ENCODE measurements at places on chromosomes 6 and 20.

- DNase-seq: no peak
Observed at GRCh38 chr6:2970034-2970685, 1.2 kb downstream of the SERPINB6 start.

GRCh38 chr6:9564021-9564420 is 850.9 kb downstream of the TFAP2A start:
- no peak for DNase-seq

DNA sequence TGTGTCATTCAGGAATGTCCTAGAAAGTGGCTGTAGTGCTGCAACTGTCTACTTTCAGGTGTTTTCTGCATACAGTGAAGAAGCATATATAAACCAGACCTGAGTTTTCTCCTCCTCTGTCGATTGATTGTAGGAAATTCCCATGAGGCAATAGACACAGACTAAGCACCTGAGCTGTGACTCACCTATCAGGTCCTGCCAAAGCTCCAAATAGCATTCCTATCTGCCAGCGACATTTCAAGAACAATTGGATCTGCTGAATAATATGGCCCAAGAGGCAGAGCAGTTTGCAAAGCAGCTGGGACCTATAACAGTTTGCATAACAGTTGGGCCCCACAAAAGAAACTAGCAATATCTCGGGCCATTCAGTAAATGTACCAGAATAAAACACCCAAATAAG is 360.4 kb downstream of the HAO1 start:
- DNase-seq: peak; percentile 53

GRCh38 chr6:43774776-43775534 is 4.9 kb downstream of the VEGFA start:
- DNase-seq: peak; percentile 73

GRCh38 chr6:114651611-114652010 is 308.8 kb upstream of the HS3ST5 start:
- DNase-seq: no peak

GRCh38 chr20:14951707-14952418 is 614.5 kb upstream of the FLRT3 start:
- DNase-seq: peak; percentile 59

DNA sequence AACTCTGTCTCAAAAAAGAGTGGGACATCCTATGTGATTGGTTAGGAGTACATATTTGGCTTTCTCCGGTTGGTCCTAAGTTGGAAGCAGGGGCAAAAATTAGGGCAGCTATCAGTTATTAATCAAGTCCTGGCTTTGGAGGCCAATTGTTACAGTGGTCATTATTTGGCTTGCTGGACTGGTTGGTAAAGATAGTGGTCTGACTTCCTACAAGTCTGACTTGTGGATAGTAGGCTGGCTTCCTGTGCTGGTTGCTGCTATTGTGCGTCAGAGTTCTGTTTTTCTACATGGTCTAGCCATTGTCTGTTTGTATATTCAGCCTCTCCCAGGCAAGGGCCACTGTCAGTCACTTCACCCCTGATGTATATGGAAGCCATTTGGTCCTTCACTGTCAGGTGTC is 7.0 kb downstream of the ACOT8 start:
- no peak for DNase-seq

GRCh38 chr6:38350220-38350619 is 289.5 kb downstream of the BTBD9 start:
- DNase-seq: no peak

DNA sequence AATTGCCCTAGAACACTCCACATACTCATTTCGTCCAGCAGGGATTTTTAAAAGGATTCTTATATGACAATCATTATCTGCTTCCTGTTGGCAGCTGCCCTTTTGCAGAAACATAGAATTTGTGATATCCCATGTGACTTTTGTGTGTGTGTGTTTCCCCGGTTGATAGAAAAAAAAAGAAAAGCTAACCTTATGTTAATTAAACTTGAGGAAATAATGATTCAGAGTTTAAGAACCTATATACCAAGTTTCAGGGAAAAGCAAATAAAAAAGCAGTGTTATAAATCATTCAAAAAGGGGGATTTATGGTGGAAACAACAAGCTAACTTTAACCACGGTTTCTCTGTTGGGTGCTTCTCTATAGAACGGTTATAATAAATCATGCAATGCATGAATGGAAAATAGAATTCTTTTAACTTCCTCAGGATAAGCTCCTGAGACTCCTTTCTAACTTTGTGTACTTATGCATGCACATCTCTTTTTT is 826.9 kb upstream of the EYS start:
- no peak for DNase-seq

DNA sequence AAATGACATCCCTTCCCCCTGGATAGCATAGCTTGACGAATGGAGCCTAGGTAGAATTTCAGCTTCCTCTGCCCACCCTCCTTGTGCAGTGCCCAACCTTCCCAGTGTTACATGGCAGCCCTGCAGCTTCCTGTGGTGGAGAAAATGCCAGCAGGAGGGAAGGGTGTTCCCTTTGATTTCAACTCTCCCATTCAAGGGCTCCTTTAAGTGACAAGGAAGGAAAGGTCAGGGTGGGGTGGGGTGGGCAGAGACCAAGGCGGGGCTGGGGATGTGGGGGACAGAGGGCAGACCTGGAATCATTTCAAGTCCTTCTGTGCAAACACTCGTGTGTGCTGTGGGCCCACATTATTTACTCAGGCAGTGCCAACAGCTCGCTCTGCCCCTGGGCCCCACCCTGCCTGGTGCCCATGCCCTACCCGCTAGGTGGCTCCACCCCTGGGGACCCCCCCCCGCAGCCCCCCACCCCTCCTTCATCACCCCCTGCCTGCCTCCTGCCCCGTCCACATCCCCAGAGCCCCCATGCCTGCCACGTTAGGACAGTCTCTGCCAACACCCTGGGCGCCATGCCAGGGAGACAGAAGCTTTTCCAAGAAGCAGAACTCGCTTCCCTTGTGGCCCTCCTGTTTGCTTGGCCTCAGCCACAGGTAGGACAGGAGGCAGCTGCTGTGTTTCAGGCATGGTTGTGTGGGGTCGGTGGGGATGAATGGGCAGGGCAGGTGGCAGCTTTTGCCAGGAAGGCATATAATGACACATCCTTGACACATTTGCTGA is 9.4 kb downstream of the SPDEF start:
- peak; percentile 71 for DNase-seq

DNA sequence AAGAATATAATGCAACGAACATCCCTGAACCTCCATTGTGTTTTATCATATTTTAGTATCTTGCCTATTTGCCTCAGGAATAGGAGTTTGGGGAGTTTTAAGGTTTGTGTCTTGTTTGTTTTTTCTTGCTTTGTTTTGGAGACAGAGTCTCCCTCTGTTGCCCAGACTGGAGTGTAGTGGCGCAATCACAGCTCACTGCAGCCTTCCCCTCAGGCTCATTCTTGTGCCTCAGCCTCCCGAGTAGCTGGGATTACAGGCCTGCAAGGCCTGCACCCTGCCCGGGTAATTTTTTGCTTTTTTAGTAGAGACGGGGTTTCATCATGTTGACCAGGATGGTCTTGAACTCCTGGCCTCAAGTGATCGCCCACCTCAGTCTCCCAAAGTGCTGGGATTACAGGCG is 63.3 kb upstream of the CARMIL1 start:
- peak; percentile 43 for DNase-seq

GRCh38 chr20:40433341-40433861 is 255.6 kb downstream of the MAFB start:
- DNase-seq: no peak

GRCh38 chr6:97150932-97151331 is 132.1 kb downstream of the MMS22L start:
- DNase-seq: no peak

DNA sequence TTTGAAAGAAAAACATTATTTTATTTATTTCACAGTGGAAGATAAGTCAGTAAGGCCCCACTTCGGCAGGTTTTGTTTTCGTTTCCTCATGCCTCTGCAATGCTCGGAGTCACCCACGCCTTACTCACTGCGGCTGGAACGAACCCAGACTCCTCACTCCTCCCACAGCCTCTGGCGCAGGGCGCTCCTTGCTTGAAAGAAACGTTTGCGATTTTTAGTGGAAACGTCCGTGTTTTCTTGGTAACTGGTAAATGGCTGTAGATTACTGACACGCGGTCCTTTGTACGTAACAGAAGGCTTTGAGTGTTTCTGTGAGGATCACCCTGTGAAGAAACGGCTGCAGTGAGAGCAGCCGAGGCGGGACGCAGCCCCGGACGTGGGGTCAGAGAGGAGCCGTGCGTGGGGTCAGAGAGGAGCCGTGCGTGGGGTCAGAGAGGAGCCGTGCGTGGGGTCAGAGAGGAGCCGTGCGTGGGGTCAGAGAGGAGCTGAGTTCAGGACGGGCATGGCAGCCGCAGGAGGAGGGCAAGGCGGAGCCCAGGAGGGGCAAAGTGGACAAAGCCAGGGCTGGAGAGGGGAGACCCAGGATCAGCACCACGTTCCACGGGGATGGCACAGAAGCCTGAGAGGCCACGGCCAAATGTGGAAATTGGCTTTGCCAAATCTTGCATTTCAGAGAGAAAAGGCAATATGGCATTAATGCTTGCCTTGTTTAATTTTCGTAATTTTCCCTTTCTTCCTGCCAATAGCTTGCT is 198.6 kb upstream of the THBS2 start:
- no peak for DNase-seq

- DNase-seq: no peak
Observed at GRCh38 chr6:90849686-90850085, 262.8 kb upstream of the MAP3K7 start.

- DNase-seq: no peak
Observed at GRCh38 chr20:42652266-42652665, 537.4 kb downstream of the PTPRT start.

GRCh38 chr20:10731190-10731965 is 57.6 kb upstream of the JAG1 start:
- DNase-seq: peak; percentile 33

- DNase-seq: no peak
Observed at GRCh38 chr6:53244399-53244931, 95.8 kb upstream of the GCM1 start.

- DNase-seq: no peak
Observed at GRCh38 chr6:148491638-148492251, 149.1 kb downstream of the SASH1 start.

GRCh38 chr6:15674690-15675386 is 12.0 kb upstream of the DTNBP1 start:
- DNase-seq: no peak

DNA sequence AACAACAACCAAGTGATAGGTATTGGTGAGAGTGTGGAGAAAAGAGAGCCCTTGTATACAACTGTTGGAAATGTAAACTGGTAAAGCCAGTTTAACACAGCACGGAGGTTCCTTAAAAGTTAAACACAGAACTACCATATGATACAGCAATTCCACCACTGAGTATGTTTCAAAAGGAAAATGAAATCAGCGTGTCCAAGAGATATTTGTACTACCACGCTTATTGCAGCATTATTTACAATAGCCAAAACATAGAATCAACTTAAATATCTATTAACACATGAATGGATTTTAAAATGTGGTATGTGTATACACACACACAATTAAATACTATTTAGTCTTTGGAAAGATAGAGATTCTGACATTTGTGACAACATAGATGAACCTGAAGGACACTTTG is 1.1 kb downstream of the PTCHD4 start:
- DNase-seq: peak; percentile 36

GRCh38 chr6:6516666-6517458 is 71.7 kb upstream of the LY86 start:
- no peak for DNase-seq

GRCh38 chr6:136155191-136155590 is 94.9 kb downstream of the MTFR2 start:
- DNase-seq: no peak

- no peak for DNase-seq
Observed at GRCh38 chr20:59752101-59752586, 147.8 kb downstream of the PHACTR3 start.

GRCh38 chr20:7123457-7123856 is 356.0 kb downstream of the BMP2 start:
- no peak for DNase-seq

- DNase-seq: no peak
Observed at GRCh38 chr20:23266530-23267398, 83.8 kb upstream of the NXT1 start.

DNA sequence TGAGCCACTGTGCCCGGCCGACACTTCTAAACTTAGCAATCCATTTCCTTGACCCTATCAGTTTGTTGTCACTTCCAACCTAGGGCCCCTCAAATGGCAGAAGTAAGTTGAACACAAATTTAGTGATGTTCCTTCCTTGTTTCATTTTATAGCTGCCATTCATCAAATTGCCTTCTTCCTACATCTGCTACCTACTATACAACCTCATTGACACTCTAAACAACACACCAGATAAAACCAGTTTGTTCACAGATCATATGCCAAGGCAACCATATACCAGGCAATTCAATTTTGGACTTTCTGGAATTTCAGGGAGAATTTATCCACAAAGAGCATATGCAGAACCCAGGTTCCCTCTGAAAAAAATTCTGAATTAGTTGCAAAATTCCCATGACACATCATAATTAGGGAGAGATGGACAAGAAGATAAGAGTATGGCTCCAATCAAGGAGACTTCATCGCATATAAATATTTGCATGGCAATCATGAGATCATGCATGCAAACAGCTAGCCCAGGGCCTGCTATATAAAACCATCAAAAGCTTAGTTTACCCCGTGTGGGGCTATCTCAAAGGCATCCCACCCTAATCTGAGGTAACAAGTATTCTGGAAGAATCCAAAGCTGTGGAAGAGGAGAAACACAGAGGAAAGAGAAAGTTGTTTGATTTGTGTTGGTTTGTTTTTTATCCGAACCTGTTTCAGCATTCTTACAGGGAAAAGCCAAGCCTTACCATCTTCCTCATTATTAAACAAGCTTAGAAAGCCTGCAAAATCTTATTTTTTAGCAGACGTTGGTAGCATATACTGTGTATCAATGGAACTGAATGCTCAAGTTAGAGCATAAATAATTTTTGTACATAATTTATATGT is 132.8 kb upstream of the TNFAIP3 start:
- no peak for DNase-seq

- no peak for DNase-seq
Observed at GRCh38 chr6:7868926-7869325, 41.7 kb downstream of the TXNDC5 start.

GRCh38 chr6:19968201-19968600 is 131.0 kb downstream of the ID4 start:
- no peak for DNase-seq

- DNase-seq: no peak
Observed at GRCh38 chr20:63534831-63535651, 2.1 kb downstream of the PTK6 start.

GRCh38 chr6:52675372-52675771 is 4.5 kb downstream of the TMEM14A start:
- DNase-seq: no peak

DNA sequence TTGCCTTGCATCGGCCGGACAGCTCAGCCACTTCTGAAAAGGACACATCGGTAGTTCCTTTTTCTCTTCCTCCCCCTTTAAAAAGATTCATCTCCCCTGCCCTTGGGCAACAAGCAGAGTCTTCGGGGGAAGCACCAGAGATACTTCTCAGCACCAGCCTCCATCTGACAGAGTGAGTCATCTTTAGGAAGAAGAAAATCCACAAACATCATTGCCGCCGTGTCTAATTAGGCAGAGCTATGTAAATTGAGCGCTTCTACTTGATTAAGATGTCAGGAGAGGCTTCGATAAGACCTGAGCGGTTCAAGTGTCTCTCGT is 186.4 kb downstream of the TAF4 start:
- no peak for DNase-seq
